ENCODE measurements at places on chromosomes 3 and 15.

GRCh38 chr3:56769116-56769707 lies 32.5 kb downstream of the ARHGEF3 start:
- no peak for DNase-seq

- no peak for DNase-seq
Observed at GRCh38 chr3:184037816-184038215, 6.3 kb downstream of the HTR3D start.

GRCh38 chr3:196203846-196204245 lies 7.4 kb downstream of the ZDHHC19 start:
- no peak for DNase-seq

GRCh38 chr15:38612159-38612863 lies 47.7 kb upstream of the RASGRP1 start:
- DNase-seq = no peak

DNA sequence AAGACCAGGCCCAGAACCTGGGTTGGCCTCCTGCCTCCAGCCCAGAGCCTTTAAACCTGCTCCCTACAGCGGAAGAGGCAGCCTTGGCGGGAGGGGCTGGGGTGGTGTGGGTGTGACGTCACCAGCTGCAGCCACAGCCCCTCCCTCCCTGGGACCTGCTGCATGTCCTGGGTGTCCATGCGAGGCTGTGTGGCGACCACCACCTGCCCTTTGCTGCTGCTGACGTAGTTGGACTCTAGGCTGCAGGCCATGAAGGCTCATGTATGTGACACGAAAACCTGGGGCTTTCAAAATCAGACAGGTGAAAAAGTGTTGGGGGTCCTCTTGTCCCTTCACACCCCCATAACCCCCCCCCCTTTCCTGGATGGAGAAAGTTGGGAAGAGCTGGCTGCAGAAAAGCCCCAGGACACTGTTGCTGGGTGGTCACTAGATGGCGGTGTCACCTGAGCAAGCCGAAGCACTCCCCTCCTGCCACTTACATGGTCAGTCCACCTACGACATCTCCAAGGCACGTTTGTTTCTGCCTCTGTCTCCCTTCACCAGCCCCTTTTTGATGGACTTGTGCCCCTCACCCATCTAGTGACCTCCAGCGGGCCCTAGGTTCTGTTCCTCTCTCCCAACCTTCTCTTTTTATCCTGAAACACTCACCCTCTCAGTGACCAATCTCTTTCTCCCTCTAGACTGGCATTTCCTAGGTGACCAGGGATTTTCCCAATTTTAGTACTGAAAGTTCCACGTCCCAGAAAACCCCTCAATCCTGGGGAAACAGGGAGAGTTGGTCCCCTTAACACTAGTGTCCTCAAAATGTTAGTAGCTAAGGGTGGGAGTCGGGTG lies 35.2 kb downstream of the SLC6A20 start:
- peak; percentile 32 for DNase-seq

- DNase-seq = no peak
Observed at GRCh38 chr3:10555263-10555662, 49.9 kb upstream of the ATP2B2 start.

DNA sequence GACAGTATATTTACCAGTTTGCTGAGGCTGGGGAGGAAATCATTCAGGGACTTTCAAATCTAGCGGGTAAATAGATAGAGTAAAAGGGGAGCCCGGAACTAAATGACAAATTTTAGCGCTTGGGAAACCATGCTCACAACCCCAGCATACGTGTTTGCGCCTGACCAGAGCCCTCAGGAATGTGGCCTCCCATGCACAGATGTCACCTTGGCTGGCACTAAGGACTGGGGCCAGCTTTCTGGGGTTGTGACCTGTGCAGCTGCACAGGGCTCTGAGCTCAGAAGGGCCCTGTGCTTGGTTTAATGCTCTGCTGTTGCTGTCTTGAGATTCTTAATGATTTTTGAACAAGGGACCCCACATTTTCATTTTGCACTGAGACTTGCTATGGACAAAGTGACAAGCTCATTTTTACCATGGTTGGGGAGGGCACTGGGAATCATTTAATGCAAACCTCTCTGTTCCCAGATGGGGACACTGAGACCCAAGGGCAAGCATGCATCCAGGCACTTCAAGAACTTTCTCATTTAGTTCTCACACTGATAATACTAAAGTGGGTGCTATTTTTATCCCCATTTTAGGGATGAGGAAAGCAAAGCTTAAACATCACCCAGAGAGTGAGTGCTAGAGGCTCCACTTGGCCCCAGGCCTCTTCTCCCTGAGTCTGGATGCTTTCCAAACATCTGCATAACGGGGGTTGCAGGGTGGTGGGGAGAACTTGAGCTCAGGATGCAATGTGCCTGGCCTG lies 44.1 kb upstream of the FAM107A start:
- no peak for DNase-seq

- no peak for DNase-seq
Observed at GRCh38 chr3:190512666-190513065, 1.2 kb upstream of the IL1RAP start.

- no peak for DNase-seq
Observed at GRCh38 chr15:89317186-89317720, 17.4 kb downstream of the POLG start.

- no peak for DNase-seq
Observed at GRCh38 chr3:112464264-112464663, 35.0 kb downstream of the BTLA start.

- DNase-seq = no peak
Observed at GRCh38 chr3:52809662-52810377, 15.2 kb downstream of the ITIH3 start.

GRCh38 chr3:159608311-159608710 lies 380.3 kb upstream of the IL12A start:
- DNase-seq = no peak

DNA sequence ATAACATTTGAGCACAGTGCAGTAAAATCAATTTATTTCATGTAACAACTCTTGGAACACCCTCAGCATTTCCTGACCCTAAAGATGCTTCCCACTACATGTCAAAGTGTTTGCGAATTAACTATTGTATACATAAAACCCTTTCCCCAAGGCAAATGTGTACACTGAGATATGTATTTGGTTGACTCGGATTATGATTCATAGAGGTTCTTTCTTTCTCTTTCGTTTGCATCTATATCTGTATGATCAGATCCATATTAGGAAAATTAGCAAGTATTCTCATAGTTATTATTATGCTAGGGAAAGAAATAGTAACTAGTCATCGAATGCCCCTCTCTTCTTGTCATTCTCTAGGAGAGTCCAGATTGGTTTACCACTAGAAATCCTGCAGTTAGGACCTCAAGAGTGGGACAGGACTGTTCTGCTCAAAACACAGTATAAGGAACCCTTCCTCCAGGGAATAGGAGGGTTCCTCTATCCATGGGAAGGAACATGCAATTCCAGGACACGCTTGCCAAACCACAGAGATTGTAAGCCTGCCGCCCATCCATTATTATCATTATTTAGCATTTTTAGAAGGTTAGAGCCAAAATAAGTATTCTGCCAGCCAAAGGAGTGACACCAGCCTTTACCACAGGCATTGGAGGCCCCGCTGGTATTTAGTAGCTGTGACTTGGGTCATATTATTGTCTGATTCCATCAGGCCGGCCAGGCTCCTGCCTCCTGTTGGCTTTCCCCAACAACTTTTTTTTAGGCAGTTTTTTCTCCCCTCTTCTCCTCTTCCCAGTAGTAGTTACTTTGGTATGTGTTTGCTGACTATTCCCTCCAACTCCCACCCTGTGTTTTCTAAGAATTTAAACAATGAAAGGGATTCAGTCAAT lies 100.7 kb downstream of the GALK2 start:
- no peak for DNase-seq

- DNase-seq = no peak
Observed at GRCh38 chr3:48826451-48826850, 21.2 kb downstream of the PRKAR2A start.

DNA sequence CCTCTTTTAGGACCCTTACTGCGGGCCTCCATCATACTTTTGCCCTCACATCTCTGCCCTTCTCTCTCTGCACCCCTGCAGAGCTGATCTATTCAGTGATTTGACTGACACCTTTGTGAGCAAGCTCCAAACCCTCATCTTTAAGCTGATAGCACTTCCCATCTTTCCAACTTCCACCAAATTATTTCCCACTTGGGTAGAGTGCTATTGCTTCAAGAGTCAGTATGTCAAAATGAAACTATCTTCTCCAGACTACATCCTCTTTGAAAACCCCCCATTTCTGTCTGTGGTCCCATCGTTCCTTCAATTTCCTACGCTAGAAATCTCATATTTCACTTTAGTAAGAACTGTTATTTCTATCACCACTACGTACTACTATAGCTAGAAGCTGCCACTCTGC lies 19.7 kb downstream of the ZWILCH start:
- DNase-seq = no peak

DNA sequence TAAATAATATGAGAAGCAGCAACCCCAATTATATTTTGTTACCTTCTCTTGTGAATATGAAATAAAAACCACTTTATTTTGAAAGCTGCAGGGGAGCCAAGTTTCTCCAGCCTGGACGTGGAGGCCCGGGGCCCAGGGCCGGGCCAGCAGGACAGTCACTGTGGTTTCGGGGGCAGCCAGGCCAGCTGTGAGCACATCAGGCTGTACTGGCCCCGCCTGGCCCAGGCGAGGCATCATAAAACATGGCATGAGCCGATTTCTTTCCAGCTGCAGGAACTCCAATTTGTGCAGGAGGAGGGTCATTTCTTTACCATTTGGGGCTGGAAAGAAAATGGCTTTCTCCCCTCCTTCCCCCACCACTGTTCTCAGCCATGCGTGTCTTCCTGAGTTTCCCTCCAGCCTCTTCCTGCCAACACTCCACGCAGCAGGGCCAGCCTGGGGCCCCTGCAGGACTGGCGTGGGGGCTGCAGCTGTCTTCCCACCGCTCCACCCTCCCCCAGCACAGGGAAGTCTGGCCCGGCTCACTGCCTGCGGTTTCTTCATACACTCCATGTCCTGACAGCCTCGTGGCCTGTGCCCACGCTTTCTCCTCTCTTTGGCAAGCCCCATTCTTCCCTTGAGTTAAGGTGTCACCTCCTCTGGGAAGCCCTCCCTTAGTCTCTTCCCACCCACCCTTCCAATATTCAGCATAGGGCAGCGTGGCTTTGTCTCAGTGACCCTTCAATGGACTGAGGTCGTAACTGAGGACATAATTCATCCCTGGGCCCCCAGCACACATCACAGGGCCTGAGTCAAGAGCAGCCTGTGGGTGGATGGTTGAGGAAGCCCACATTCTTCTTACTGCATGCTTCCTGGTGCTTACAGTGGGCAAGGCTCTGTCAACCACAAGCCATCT lies 135.8 kb downstream of the CHSY1 start:
- DNase-seq = peak; percentile 43

- no peak for DNase-seq
Observed at GRCh38 chr3:50657407-50657806, 17.3 kb upstream of the DOCK3 start.

- no peak for DNase-seq
Observed at GRCh38 chr3:115552007-115552406, 71.3 kb upstream of the GAP43 start.

DNA sequence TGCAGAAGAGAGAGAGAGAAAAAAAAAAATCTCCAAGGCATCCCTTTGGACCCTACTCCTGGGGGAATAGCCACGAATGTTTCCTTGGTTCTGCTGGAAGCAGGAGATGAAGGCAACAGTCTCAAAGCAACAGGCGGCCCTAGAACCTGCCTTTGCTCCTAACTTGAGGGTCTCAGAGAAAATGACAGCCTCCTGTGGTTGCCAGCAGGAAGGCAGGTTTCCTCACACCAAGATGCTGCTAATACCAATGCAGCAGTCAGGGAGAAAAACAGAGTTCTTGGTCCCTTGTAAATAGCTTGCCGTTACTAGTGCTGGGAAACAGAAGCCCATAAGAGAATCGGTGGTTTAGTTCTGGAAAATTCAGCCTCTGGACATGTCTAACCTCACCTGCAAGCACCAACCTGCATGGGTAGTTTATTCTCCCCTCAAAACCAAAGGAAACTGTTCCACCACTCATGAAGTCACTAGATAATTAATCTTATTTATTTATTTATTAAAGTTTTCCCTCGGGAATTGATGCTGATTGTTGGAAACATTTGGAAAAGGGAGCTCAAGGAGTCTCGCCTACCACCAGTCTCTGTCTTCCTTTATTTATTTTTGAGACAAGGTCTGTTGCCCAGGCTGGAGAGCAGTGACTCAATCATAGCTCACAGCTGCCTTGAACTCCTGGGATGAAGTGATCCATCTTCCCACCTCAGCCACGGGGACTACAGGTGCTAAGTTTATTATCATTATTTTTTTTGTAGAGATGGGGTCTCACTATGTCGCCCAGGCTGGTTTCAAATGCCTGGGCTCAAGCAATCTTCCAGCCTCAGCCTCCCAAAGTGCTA lies 883 bp upstream of the FRMD4B start:
- DNase-seq = no peak

DNA sequence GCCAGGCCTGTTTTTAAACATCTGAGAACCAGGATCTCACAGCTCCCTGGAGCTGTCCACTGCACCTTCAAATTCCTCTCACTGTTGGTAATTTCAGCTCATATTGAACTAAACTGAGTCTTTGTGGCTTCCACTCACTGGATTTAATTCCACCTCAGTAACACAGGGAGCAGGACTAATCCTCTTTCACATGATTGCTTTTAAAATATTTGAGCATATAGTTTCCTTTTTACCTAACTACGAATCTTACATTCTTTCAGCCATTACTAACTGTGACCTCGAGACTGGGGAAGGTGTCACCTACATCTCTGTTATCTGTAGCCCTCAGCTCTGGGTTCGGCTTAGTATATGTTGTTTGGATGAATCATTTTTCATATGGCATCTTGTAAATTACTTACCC lies 194.3 kb upstream of the C2CD4B start:
- no peak for DNase-seq

DNA sequence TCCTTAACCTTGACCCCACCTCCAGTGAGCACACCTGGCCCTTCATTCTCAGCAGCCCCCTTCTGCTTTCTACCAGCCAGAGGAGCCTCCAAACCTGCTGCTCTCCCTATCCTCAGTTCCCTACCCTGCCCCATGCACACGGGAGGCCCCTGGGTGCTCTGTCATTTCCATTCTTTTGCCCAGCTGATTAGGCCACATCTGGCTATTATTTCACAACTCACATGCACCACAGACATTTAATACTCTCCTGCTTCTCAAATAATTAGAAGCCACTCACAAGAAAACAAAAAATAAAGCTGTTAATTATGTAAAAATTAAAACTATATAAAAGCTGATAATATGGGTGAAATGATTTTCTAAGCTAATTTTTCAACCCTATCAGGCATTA lies 50.7 kb downstream of the MYLK start:
- DNase-seq = no peak

GRCh38 chr3:54861248-54862067 lies 66.4 kb downstream of the LRTM1 start:
- DNase-seq = no peak

DNA sequence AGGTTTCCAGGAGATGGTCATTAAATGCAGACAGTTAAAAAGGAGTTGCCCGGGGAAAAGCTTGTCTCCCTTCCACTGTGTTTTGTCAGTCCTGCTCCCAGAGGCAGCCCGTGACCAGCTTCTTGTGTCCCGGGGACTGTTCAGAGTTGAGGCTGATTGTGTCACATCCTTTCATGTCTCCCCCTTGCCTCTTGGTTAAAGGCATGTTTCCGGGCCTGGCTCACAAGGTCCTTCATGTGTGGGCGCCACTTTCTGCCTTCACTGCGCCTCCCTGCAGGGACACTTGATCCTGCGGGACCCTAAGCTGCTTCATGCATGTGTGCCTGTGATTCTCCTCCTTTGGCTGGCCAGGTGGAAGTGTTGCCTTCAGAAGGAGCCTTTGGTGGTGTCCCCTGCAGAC lies 9.2 kb downstream of the CHCHD6 start:
- DNase-seq = no peak
